Activated naive CD8-positive, alpha-beta T cell treated with anti-CD3 and anti-CD28 coated beads for 36 hours (primary cell): ENCODE measurements at places on chromosomes 11 and 22.
A peak's percentile ranks its signal among the peaks of the same experiment; 100 is the strongest.

GRCh38 chr11:118883004-118883367, 706 bp upstream of the CXCR5 start:
- no peak for DNase-seq

DNA sequence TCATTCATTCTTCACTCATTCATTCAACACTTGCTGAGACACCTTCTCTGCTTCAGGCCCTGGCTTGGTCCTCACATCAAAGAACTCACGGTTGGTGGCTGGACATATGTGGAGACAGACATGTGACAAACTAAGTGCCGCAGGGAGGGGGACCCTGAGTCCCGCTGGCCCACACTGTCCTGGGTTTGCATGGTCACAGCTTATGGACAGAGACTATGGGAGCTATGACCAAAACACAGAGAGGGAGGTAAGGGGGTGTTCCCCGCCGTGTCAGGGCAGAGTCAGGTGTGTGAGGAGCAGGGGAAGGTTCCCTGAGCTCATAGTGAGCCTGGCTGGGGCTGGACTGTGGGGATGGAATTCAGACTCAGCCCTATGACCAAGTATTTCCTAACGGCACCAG, 123.1 kb downstream of the MPPED1 start:
- DNase-seq: no peak

DNA sequence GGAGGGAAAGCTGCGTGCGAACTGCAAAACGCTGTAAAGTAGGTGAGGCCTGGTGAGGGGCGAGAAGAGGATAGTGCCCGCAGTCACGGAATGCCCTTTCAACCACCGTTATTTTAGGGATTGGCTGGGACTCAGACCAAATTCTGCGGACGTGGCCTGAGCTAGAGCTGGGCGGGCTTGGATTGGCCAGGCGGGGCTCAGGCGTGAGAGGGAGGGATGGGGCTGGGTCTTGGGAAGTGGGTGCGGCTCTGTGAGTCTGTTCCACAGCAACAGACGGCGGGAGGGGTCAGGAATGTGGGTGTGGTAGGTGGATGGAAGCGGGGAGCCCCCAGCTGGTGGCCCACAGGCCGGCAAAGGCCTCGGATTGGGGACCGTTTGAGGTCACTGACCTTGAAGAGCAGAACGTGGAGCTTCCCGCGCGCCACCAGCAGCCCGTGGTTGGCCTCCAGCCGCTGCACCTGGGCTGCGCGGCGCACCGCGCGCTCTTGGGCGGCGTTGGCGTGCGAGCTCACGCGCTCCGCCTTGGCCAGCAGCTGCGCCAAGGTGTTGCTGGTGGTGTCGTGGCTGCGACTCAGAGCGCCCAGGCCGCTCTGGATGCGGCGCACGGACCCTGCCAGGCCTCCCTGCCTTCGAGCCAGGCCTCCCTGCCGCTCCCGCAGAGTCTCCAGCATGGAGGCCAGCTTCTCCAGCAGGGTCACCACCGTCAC, 444 bp downstream of the CAVIN3 start:
- peak; percentile 65 for DNase-seq

GRCh38 chr22:33083212-33083611, 25.0 kb upstream of the SYN3 start:
- no peak for DNase-seq

GRCh38 chr11:133834682-133835592, 10.4 kb downstream of the SPATA19 start:
- peak; percentile 57 for DNase-seq

GRCh38 chr11:92644595-92645445, 324.6 kb upstream of the MTNR1B start:
- no peak for DNase-seq

DNA sequence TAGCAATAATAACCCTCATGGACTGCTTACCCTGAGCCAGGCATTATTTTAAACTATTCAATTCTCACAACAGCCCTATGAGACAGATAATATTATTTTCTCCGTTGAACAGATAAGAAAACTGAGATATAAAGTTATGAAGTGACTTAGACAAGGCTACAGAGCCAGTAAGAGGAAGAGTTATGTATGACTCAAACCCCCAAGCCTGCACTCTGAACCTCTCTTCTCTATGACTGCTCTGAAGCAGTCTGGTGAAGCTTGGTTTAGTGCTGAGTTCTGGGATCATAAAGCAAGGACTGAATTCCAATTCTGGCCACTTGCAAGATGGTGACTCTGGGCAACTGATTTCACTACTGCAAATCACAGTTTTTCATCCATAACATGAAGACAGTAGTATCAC, 34.5 kb downstream of the TNKS1BP1 start:
- DNase-seq: no peak

- DNase-seq: no peak
Measured at GRCh38 chr11:3080733-3081385, 23.6 kb upstream of the CARS1 start.

- no peak for DNase-seq
Measured at GRCh38 chr22:20414059-20414440, 20.1 kb downstream of the ZNF74 start.

GRCh38 chr11:82792822-82793569, 59.3 kb upstream of the FAM181B start:
- no peak for DNase-seq

GRCh38 chr11:99522467-99523173, 501.9 kb downstream of the CNTN5 start:
- DNase-seq: no peak
